ENCODE measurements at places on chromosomes 11 and 22. TPM values are rescaled to one million over a fixed set of nuclear protein-coding genes. Genes with fewer than 3 reads are reported as not detected.

DNA sequence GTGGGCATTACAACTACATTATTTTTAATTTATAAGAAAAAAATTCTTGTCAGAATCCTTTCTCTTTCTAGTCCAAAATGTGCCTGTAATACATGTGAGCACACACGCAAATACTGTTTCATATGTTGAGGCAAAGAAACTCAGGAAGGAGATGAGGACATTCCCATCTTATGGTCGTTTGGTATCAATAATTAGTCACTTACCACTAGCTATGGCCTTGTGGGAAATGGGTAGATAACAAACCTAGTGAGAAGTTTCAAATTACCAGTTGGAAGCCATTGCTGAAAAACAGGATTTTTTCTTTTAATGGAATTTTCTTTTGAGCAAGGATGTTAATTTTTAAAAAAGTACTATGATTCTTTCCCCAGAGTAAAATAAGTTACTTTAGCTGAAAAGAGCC, 25.7 kb downstream of the AMOTL1 start:
- DNase-seq, result no peak

GRCh38 chr11:96112192-96113128, 188.6 kb upstream of the MTMR2 start:
- no peak for DNase-seq

DENND5A gene
- total RNA-seq, result 69.2 TPM

DNA sequence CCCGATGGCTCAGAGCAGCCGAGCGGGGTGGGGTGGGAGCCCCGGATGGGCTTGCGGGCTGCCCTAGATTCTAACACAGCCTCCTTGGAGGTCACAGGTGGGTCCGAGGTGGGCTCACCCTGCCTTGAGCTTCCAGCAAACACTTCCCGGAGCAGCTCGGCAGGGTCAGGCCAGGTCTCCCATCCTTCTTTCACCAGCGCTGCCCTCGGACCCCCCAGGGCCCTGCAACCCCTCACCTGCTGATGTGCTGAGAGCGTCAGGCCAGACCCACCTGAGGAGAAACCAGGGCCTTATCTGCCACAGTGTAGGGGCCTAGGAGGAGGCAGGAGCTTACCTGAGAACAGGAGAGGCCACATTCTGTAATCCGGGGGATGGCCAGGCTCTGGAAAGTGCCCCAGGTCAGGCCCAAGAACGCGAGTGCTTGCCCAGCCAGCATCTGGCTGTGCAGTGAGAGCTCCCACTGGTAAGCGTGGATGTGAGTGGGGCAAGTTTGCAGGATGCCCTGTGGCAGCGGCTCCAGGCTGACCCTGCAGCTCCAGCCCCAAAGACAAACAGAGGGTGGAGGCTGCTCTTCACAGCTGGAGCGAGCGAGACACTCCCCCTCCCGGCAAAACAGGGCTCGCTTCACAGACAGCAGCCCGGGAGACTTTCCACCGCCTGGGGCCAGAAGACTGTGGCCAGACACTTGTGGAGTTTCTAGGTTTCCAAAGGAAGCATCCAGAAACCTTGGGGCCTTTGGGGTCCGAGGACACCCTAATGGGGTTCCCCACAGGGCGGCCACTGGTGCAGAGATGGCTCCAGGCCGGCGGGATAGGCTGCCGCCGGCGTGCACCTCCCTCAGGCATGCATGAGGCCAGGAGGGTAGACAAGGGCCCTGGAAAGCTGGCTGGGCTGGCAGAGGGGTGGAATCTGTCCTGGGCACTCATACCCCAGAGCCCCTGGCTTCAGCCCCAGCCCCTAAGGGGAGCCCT, at the start of gene IL17REL:
TSS of gene IL17REL (minus strand) at position 555 of the 971 bp plus-strand sequence. CDS start at position 436, 119 bp downstream.
- DNase-seq, result peak; percentile 54

GRCh38 chr22:42856179-42856864, 751 bp downstream of the ARFGAP3 start:
- DNase-seq, result peak; percentile 72

PPARA gene
- 8.2 TPM for total RNA-seq

DNA sequence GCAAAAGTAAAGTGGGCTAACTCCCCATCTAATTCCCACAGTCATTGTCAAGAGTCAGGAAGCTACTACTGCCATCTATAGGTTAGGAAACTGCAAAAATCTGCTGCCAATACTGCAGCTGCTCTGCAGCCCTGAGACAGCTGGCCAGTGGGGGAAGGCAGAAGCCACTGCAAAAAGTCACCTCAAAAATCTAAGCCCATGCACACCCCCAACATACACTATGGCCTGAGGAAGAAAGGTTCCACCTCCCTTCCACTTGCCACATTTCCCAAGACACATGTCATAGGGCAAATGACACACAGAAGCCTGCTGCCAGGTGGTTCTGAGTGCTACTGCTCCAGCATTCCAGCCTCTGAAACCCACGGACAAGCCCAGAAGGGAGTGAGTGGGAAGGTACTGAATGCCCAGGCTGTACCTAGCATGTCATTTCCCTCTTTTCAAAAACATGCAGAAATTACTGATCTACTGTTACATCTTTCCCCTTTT, 36.9 kb downstream of the DGCR2 start:
- no peak for DNase-seq

B4GAT1 gene
- 27.8 TPM for total RNA-seq

DNA sequence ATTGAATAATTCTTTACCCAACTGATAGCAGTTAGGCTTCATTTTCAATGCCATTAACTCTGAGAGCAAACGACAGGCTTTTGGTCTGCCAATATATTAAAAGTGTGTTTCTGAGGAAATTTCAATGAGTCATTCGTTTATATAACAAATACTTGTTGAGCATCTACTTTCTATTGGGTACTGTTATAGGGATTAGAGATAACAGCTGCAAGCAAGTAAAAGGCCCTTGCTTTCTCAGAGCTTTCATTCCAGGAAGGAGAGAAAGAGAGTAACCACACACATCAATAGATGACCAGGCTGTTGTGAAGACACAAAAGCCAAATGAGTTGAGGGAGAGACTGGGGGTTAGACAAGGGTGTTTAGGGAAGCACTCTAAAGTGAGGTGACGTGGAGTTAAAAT, 35.7 kb downstream of the CD44 start:
- DNase-seq, result no peak

DNA sequence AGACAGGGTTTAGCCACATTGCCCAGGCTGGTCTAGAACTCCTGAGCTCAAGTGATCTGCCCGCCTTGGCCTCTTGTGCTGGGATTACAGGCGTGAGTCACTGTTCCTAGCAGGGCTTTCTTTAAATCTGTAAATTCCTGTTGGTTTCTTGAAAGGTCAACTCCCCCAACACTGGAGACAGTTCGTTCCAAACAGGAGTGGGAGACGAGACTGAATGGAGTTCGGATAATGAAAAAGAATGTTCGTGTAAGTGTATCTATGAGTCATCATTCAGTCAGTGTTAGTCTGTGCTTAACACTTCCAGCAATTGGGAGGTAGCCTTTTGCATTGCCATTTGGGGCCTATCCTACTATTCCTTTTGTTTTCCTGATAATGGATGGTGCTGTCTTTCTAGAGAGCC, 10.0 kb upstream of the BACE1-AS start:
- no peak for DNase-seq

TMEM134 gene
- total RNA-seq, result 32.4 TPM

GGT1 gene
- 14.4 TPM for total RNA-seq

DNA sequence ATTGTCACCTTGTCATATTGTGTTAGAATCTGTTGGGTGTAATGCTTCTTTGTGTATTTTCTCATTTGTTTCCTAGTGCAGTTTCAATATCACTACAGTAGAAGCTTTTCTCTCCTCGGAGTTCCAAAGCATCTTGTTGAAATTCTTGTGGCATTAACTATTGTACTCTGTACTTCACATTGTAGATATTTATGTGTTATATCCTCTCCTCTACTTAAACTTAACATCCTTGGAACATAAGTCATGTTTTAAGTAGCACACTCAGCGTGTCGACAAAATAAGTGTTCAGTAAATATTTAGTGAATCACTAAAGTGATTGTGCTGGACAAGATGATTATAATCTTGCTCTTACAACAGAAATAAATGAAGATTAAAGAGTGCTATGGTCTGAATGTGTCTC, 201.7 kb downstream of the ARHGAP42 start:
- DNase-seq, result no peak

ANO5 gene
- total RNA-seq, result 4.6 TPM

DNA sequence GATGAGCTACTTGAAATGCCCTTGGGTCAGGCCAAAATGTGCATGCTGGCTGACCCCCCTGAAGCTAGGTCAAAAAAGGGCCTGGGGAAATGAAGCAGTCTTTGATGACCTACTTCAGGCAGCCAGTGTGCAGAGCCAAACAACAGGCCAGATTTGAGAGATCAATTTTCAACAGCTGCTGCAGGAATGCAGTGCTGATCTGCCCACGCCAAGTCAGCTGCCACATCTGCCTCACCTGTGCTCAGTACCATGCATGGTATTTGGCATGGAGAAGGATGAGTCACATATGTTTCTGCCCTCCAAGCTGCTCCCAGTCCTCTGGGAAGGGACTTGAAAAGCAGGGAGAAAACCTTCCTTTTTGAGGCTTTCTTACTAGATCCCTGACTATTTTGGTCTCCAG, 35.8 kb downstream of the MTNR1B start:
- no peak for DNase-seq

DNA sequence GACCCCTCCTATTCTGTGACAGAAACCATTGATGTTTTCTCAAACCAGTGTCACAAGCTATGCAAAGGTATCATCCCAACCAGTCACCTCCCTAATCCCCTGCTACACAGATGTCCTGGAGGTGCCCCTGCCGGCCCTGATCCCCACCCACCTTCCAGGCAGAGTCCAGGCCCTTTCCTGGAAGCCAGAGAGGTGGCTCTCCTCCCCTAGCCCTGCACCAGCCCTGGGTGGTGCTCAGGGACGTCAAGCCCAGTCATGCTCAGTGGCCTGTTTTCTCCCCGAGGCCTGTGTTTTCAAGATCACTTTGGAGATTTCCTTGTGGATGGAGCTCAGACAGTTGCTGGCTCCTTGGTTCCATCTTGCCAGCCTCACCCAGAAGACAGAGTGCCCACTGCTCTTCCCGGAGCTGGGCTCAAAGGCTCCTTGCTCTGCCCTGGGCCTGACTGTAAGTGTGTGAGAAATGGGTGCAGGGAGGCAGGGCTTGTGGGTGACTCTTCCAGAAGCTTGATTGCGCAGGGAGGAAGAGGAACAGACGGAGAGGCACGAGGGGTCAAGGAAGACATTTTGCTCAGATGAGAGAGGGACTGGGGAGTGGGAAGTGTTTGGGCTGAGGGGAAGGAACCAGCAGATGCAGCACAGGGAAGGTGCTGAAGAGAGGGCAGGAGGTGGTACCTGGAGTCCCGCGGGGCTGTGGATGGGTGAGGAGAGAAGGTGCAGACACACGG, 11.3 kb downstream of the P2RY6 start:
- DNase-seq, result no peak

All from H1 (cell line).